Anterior cingulate cortex (tissue), 58 donors: ENCODE measurements at places on chromosomes 13 and 19.

DNA sequence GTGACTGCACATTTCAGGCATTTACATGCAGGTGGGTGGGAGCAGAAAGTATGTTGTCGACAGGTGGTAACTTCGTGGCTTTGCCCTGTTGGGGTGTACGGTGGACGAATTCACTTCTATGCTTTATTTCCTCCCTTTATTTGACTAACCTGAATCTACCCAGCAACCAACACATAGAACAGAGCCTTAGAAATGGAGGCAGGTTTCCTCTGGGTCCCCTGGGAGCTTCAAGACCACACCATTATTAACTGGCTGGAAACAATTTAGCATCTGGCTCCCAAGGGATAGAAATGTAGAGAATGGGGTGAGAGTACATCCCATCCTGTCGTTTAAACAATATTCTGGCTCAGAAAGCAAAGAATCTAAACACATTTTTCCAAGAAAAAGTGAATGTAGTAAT lies 244.4 kb downstream of the DLEU7 start:
- DNase-seq = no peak

GRCh38 chr13:44347949-44348348 lies 25.7 kb upstream of the SERP2 start:
- no peak for DNase-seq

DNA sequence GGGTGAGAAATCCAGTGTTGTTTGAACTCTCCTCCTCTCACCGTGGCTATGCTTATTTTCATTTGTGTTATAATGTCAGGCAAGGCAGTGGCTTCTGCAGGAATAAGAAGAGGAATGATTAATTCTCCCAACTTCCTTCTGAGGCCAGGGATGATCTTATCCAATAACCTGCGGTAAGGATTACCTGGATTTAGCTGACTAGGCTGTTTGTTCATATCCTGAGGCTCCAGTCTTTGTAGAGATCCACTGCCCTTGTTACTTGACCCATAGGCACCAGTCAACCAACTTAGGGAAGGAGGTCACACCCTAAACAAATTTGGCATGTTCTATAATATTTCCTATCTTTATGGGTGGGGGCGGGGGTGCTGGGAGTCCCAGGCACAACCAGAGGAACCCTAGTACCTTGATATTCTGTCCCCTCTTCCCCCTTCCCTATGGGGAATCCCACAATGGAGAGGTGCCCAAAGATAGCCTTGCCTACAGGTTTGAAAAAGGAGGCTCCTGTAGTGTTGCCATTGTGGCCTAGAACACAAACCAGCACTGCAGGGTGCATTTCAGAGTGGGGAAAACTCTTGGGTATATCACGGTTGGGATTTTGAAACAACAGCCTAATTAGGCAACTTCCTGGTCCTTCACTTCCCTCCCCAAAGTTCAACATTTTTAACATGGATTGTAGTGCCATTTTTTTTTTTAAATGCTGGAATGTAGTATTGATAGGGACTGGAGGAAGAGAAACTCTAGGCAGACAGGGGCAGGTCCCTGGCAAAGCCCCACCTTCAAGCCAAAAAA lies 977.5 kb upstream of the SPRY2 start:
- no peak for DNase-seq

DNA sequence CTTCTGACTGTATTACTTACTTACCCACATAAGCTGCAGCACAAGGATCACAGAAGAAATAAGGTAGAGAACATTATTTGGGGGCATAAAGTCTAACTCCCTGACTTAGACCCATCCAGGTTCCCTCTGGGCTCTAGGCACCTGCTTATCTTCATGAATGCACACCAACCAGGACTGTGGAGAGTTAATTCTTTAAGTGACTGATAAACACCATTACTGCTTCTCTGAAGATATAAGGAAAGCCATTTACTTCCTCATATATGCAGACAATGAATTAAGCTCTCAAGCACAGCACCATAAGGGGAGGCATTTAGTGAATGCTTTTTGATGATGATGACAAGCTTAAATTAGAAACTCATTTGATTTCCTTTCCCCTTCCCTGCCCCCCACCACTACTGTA lies 22.5 kb downstream of the OBI1 start:
- DNase-seq = no peak

- DNase-seq = no peak
These were observed 36.4 kb downstream of the TEX29 start for GRCh38 chr13:111356795-111357194.

DNA sequence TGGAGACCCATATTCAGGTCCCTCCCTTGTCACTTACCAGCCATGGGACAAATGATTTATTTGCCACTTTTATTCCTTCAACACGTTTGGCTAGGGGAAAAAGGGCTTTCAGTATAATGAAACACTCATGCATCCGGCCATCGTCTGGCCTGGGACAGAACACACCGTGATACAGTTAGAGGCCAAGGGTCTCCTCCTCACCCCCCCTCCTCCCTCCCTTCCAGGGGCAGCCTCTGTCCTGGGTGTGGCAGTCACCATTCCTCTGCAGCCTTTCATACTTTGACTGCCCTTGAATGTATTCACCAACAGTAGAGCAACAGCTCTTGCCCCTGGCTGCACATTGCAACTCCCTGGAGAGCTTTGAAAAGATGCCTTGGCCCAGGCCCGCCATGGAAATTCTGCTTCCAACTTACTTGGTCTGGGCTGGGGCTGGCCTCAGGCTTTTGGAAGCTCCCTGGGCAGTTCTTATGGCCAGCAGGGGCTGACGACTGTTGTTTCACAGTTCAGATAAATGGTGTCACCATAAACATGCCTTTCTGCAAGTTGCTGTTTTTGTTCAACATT lies 3.0 kb downstream of the PAK4 start:
- DNase-seq = no peak

DNA sequence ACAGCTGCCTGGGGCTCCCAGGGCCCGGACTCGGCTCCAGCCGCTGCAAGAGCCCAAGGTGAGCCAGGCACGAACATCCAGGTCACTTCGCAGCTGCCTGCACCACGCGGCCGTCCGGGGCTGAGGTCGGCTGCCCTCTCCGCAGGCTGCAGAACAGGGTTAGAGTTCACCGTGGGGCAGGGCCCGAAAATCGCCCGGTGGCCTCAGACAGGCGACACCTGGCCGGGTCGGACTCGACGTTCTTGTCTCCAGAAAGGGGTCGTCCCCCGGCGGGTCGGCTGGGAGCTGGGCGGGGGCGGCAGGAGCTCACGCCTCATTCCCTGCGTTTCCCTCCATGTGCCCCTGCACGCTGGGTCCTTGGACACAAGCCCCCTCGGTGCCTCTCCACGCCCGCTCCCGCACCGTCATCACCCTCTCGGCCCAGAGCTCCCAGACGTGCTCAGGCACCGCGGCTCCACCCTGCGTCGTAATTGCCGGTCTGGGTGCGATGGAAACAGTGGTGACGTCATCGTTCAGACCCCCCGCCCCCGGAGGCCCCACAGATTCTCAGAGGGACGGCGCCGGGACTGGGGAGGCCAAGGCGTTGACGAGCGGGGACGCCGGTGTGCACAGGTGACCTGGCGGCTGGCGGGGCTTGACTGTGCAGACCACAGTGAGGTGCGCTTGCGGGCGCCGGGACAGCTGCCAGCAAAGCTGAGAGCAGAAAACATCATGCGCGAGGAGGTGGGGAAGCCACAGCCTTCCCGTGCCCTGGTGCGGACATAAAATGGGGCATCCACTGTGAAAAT lies 4.0 kb upstream of the GRIN3B start:
- DNase-seq = no peak

DNA sequence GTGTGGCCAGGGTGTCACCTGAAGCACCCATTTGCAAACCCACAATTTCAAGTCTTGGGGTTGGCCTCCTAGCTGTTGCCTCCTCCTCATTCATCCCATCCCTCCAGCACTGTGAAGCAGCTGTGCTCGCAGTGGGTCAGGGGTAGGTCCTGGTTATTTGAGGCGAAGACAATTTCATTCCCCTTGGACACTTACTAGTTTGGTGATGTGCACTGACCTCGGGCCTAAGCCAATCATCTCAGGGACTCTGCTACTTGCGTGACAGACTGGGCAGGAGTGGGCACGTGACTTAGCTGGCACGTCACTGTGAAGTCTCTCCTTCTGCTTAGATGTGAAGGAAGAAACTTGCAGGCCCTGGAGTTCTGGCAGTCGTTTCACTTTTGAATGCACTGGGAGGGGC lies 3.5 kb upstream of the ATP11A start:
- DNase-seq = no peak

DNA sequence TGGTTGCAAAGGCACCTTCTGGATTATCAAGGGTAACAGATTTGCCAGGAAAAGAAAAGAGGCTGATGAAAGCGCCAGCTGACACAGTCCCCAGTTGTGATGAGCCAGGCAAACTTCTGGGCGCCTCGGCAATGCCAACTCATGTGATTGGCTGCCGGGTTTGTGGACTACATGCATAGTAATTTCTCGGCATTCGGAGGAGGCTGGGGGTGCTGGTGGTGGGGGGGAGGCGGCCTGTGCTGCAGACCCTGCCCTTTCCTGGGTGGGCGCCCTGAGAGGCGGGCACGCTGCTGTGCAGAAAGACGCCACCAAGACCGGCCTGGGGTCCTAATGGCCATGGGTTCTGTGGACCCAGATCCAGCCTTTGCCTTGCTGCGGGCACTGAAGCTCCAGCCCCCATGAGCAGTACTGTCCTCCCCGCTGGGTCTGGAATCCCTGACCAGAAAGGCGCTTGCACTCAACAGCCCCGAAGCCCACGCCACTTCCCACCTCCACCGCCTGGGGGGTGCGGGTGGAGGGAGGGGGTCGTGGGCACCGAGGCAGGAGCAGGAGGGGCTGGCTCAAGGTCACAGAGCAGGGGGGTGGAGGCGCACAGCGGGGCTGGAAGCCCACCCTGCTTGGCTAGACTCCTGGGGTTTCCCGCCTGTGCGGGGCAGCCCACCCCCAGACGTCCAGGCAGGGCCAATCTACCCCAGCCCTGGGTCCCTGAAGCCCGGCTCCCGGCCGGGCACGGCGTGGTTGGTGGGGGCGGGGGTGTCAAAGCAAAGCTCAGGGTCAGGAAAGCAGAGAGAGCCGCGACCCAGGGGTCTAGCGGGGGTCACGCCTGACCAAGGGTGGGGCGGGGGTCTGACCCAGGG lies 1.0 kb downstream of the DIRAS1 start:
- DNase-seq = peak; percentile 56

- no peak for DNase-seq
These were observed at the start of gene TMEM150B for GRCh38 chr19:55325172-55325571. TSS of gene TMEM150B (minus strand) at chr19:55325341. CDS start at chr19:55321036, 4,305 bp downstream.

- no peak for DNase-seq
These were observed at the start of gene IL12RB1 for GRCh38 chr19:18086590-18087138. TSS of gene IL12RB1 (minus strand) at chr19:18086934. CDS start at chr19:18086823, 111 bp downstream.
